ENCODE measurements at places on chromosomes 12 and 14.

GRCh38 chr12:64390275-64390851 is at the start of gene C12orf56:
TSS of gene C12orf56 (minus strand) at chr12:64390758. CDS start at chr12:64390565, 193 bp downstream.
- no peak for DNase-seq

- DNase-seq, result no peak
Observed at GRCh38 chr12:76719171-76720041, 44.5 kb upstream of the ZDHHC17 start.

GRCh38 chr14:61524211-61524806 is 171.0 kb upstream of the HIF1A start:
- DNase-seq, result no peak

DNA sequence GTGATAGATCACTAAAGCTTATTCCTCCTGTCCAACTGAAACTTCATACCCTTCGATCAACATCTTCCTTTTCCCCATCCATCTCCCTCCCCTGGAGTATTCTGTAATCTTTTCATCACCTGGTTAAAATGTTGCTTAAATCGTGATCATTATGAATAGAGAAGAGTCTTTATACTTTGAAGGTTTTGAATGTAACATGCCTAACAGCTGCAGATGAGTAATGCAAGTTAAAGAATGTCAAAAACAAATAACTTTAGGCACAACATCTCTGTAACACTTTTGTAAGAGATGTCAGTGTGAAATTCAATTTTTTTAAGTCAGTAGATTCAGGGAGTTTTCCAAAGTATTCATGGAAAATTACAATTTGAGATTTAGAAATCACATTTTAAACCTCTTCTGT is 25.0 kb downstream of the RXYLT1 start:
- no peak for DNase-seq

DNA sequence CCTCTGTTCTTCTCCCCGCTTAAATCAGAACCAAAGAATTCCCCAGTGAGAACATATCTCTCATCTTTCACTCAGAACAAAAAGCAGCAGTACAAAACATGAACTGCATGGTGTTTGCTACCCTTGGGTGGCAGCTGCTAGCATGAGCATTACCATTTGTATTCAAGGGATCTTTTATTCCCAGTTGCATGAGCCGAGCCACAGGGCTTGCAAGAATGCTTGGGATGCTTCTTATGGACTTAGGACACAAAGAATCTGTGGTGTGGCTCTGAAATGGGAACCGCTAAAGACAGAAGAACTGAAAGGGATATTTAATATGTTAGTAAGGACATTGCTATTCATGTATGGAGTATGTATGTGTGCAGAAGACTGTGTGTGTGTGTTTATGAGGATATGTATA is 190.6 kb downstream of the TMX1 start:
- no peak for DNase-seq

GRCh38 chr12:46492471-46493085 is 120.0 kb upstream of the SLC38A2 start:
- DNase-seq, result no peak

GRCh38 chr12:26369588-26369987 is 174.2 kb downstream of the SSPN start:
- DNase-seq, result no peak

- DNase-seq, result no peak
Observed at GRCh38 chr12:44127966-44128710, 292.3 kb downstream of the TMEM117 start.

DNA sequence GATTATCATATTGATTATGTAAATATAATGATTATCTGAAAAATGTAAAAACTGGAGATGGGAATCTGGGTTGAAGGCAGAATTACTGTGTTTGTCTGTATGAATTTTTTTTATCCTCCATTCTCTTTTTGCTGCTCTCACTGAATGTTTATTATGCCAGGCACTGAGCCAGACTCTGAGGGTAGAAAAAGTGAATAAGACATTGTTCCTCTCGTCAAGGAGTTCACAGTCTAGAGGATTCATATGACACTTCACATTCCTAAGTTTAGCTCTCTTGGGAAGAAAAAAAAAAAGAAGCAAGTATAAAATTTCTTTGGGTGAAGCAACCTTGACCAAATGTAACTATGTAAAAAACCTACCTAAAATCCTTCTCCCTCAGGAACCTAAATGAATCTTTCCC is 120.9 kb upstream of the LMO3 start:
- DNase-seq, result no peak

DNA sequence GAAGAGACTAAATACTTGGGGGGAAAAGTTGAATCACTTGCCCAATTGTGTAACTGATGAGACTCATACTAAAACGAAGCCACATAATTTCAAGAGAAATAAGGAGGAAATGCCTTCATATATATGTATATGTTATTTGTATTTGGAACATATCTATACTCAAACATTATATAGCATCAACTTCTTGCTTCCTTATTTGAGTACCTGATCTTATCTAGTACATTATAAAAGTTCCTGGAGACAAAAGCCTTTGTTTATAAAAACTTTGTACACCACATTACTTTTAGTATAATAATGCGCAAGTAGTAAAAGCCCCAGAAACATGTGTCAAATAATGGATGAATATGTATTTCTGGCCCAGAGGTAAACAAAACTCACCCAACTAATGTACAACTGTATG is 92.0 kb downstream of the SLC2A13 start:
- DNase-seq, result no peak

GRCh38 chr12:56676851-56677580 is 11.1 kb downstream of the PTGES3 start:
- DNase-seq, result no peak

GRCh38 chr14:85178864-85179263 is 351.1 kb upstream of the FLRT2 start:
- DNase-seq, result no peak

DNA sequence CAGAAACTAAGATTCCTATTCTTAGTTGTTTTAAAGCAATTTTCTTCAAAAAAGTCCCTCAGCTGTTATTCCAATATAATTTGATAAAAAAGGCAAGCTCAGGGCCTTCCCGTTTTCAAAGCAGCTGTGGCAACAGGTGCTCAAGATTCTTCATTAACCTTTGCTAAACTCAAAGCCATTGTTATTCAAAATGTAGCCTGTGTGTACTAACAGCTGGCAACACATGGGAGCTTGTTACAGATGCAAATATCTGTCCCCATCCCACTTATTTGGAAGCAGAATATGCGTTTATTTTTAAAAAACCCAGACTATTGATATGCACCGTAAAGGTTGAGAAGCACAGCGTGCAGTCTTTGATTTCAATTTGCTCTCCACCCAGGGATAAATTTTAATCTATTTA is 210.4 kb upstream of the SYT10 start:
- no peak for DNase-seq

DNA sequence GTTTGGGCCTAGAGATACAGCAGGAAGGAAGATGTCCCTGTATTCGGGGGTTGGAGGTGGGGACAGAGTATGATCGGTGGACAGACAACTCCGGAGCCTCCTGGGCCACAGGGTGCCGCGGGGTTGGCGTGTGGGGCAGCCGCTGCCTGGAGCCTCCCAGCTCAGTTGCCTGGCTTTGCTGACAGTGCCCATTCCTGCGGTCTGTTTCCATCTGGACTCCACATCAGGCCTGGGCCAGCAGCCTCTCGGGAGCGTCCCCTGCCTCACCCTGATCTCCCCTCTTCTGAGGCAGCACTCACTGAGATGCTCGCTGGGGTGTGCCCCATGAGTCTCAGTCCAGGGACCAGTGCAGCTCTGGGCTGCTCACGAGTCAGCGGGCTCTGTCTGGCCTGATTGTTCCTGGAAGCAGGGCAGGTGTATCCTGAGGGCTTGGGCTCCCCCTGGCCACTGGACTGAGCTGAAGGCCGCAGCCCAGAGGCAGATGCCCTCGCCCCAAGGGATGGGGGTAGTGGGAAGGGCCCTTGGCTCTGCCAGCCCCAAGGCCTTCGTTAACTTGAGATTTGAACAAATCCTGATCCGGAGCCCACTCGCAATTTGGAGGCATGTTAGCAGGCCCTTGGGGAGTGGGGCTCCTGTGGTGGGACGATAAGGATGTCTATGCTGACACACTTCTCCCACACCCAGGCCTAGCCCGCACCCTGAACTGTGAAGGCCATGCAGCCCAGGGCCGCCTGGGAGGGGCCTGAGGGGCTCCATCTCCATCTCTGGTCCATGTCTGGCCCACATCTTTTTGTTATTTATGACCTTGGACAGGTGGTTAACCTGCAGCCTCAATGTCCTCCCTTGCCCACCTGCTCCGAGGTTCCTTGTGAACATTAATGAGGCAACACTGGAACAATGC is 7.5 kb downstream of the HIP1R start:
- DNase-seq, result no peak

- no peak for DNase-seq
Observed at GRCh38 chr12:46507766-46508165, 135.2 kb upstream of the SLC38A2 start.

GRCh38 chr12:96295532-96296160 is 101.5 kb downstream of the ELK3 start:
- DNase-seq, result no peak

DNA sequence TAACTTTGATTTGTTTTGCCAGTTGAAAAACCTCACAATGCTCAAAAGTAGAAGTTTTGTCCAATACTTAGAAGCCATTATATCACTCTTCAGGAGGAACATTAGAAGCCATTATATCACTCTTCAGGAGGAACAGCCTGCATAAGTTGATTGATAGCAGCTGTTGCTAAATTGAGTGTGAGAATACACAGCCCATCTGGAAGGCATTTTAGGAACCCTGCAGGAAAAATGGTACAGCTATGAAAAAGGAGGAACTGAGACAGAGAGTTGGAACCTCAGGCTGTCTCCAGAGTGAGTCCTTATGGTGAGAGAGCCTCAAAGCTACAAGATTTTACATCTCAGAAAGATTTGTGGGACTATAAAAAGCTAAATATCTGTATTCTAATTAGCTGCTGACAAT is 207.0 kb downstream of the MYRFL start:
- DNase-seq, result no peak

GRCh38 chr12:50083301-50083700 is 1.8 kb upstream of the SMARCD1 start:
- no peak for DNase-seq

DNA sequence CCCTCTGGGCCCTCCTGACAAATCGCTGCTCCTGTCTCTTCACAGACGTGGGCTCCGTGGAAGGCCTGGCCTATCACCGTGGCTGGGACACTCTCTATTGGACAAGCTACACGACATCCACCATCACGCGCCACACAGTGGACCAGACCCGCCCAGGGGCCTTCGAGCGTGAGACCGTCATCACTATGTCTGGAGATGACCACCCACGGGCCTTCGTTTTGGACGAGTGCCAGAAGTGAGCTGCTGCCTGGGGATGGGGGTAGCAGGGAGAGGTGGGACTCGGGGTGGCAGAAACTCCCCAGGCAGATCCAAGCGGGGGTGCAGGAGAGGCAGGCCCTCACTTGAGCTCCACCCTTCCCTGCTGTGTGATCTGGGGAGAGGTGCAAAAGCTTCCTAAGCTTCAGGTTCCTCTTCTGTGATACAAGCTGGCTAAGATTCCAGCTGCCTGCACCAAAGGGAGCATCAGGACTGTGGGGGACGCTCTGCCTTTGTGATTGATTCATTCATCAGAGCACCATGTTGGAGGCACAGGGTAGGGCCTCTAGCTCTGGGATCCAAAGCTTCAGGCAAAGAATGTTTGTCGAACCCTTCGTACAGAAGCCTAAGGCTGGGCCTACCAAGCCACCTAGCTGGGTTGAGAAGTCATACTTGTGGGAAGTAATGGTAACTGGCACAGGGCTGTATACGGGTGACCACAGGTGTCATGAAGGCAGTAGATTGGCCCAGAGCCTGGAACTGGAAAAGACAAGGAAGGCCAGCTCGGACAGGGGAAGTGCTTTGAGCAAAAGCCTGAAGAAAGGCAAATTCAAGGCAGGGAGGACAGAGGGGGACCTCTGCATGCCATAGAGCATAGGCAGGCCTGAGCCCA is 29.1 kb upstream of the NXPH4 start:
- DNase-seq, result no peak

GRCh38 chr14:54364555-54365415 is 32.0 kb upstream of the CDKN3 start:
- no peak for DNase-seq

- no peak for DNase-seq
Observed at GRCh38 chr12:601976-602699, 61.1 kb downstream of the NINJ2 start.

- no peak for DNase-seq
Observed at GRCh38 chr14:90277581-90278198, 21.3 kb downstream of the PSMC1 start.

DNA sequence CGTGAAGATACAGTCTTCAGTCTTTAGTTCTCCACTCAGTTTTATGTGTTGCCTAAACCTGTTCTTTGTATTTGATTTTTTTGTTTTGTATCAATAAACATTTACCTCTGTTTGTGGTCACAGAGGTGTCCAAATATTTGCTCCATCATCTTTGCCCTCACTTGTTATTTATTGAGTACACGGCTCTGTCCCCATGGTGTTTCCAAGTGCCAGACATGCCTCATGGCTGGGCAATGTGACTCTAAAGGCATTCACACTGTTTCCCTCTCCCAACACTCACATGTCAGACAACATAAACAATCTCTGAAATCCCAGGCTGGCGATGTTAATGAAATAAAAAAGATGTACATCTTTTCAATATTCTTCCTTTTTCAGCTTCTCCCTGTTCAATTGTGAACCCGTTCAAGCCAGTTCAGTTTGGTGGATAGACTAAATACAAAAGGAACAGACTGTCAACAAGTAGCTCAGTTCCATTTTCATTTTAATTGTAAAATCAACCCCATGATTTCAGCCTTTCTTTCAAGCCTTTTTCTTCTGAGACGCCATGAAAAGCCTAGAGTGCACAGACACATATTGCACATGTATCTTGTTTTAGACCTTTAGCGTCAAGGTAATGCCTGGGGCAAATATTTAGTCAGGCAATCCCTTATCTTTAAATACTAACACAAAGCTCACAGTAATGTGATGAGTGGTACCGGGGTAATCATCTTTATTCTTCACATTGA is 680.7 kb downstream of the GALC start:
- DNase-seq, result no peak

DNA sequence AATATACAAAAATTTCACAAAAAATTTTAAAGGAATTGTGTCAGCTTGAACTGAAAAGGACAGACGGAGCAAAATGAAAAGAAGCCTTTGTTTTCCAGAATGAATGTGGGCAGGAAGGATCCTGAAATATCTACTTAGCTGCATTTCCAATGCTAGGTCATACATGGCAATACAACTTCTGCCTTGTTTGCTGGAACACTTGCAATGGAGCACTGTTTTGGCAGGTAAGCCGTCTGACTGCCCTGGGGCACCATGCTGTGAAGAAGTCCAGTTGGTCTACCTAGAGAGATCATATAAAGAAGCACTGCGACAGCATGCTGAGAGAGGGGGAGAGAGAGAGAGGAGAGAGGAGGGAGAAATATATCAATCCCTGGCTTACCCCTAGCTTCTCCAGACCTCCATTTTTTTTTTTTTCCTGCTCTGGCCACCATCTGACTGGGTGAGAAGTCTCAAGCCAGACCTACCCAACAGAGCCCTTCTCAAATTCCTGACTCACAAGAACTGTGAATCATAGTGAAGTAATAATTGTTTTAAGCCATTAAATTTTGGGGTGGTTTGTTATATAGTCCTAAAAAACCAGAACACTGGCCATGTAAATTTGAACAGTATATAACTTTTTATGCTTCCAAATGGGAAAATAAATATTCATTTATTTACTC is 97.1 kb upstream of the PRICKLE1 start:
- no peak for DNase-seq
